ENCODE measurements at places on chromosomes 13 and 19.

DNA sequence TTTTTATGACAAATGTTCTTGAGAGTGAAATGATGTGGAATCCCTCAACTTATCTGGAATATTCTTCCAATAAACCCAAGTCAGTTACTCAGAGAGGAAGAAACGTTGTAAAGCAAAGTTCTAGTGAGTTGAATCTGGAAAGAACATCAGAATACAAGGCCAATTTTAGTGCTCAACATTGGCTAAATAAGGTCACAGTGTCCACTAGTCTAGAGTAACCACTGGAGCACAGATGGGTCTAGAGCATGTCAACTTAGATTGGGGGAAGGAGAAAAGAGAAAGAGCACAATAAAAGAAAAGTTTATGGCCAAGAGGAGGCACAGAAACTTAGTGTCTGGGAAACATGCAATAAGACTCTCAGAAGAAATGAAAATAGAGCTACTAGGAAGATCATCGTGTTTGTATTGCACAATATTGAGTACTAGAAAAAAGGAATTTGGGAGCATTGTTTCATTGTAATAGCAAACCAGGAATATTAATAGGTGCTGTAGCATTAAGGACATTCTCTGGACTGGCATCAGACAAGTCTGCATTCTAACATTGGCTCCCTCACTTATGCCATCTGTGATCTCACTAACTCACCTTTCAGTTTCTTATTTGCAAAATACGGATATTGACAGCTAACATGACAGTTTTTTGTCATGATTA is 1318.5 kb downstream of the PCDH9 start:
- DNase-seq = no peak

DNA sequence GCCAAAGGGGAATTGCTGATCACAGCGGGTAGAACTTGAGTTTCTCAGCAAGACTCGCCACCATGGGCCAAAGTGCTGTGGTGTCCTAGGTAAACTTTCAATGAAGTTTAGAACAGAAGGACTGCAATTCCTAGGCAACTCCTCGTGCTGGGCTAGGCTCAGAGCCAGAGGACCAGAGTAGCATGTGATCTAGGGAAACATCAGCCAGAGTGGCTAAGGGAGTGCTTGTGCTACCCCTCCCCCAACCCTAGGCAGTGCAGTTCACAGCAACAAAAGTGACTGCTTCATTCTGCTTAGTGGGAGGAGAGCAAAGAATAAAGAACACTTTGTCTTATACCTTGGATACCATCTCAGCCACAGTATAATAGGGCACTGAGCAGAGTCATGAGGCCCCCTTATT is 1658.6 kb upstream of the MIR17HG start:
- no peak for DNase-seq

- DNase-seq = no peak
Measured at GRCh38 chr13:42394711-42395085, 122.7 kb downstream of the AKAP11 start.

DNA sequence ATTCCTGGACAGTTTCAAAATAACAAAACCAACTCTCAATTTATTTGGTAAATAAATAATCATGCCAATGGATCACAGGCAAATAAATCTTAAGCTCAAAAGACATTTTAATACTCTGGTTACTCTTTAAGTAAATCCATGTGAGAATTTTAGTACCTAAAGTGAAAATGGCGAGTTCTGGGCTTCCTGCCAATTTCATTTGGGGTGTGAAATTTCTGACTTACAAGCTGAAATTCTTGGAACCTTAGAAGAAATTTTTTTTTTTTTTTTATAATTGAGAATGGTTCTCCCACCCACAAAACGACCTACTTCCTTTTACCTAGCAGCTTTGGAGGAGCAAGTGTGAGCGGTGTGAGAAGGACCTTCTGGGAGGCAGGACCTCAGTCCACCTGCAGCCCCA is 354.5 kb upstream of the NBEA start:
- no peak for DNase-seq

DNA sequence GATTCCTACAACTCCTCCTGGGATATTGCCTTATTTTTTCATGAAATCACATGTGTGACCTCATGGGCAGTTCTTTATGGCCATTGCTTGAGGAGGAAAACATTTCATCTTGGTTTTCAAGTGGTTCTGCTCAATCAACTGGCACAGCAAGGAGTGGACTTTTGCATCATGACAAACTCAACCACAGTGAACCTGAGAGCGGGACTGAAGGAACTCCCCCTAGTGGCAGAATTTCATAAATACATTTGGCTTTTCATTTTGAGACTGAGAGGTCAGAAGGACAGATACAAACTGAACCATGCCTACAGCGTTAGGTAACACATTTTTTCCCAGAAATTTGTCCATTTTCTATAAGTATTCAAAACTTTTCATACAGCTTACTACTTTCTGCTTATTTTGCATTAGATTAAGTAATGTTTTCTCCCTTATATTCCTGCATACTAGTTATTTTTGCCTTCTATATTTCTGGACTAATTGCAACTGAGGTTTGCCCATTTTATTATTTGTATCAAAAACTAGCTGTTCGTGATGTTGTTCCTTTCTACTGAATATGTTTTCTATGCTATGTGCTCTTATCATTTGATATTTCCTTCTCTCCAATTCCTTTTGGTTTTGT is 13.4 kb upstream of the SIGLEC12 start:
- no peak for DNase-seq

GRCh38 chr19:31825134-31826094 is 476.2 kb upstream of the TSHZ3 start:
- no peak for DNase-seq

GRCh38 chr13:112859817-112860190 is 109.2 kb upstream of the MCF2L start:
- no peak for DNase-seq
